ENCODE measurements at places on chromosomes 12 and 14. TPM values are rescaled to one million over a fixed set of nuclear protein-coding genes. Genes with fewer than 3 reads are reported as not detected.

Gene PTCSC3
- not detected for total RNA-seq

Gene HHIPL1
- 0.28 TPM for total RNA-seq

Gene BHLHE41
- 5.8 TPM for total RNA-seq

Gene AP4S1
- total RNA-seq, result 5.1 TPM

Gene C12orf54
- 8.5 TPM for total RNA-seq

Gene TPPP2
- total RNA-seq, result not detected

Gene C12orf60
- 0.76 TPM for total RNA-seq

Gene PGF
- 4.1 TPM for total RNA-seq

Gene SLC17A8
- not detected for total RNA-seq

Gene PRR4
- total RNA-seq, result 0.64 TPM

Gene KRT3
- 1.0 TPM for total RNA-seq

Gene KRT1
- total RNA-seq, result 2.5 TPM

Gene CISTR
- not detected for total RNA-seq

- ATAC-seq, result no peak
Measured at GRCh38 chr12:42172441-42173210, 28.0 kb upstream of the GXYLT1 start.

GRCh38 chr14:78758333-78758732, 588.2 kb downstream of the NRXN3 start:
- ATAC-seq, result no peak

DNA sequence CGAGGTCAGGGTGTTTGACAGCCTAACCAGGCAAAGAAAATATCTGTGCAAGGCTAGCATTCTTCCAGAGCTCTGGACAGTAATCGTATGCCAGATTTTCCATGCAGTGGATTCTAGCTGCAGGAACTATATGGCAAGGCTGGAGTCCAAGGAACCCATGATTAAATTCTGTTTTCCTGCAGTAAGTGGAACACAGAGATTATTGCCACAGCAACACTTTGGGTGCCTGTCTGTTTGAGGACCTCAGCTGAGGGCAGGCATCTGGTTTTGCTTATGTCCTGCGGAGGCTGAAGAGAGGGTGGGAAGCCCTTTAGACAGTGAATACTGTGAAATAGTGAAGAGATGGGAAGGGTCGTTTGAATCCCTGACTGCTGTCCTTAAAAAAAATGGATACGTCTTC, 104.4 kb downstream of the DAD1 start:
- ATAC-seq, result no peak

GRCh38 chr12:95712269-95712668, 78.3 kb downstream of the NTN4 start:
- ATAC-seq, result no peak

DNA sequence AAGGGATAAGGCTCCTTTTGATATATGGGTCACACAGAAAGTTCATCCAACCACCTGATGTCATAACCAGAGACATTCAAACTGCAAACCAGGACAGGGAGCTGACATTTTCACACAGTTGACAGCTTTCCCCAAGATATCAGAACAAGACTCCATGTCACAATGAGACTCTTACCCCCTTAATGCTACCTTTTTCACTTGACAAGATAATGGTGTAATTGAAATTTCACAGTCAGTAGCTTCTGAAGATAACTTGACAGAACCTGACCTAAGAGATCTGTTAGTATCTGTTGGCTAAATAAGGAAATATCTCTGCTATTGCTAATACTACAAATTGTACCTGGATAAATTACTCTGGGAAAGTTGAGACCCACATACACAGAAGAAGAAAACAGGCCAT, 187.3 kb downstream of the C12orf50 start:
- ATAC-seq, result no peak

- no peak for ATAC-seq
Measured at GRCh38 chr12:74598819-74599218, 61.2 kb downstream of the ATXN7L3B start.

- no peak for ATAC-seq
Measured at GRCh38 chr12:19220205-19220604, 90.7 kb downstream of the PLEKHA5 start.

GRCh38 chr12:92074889-92075288, 70.8 kb downstream of the BTG1 start:
- ATAC-seq, result no peak

DNA sequence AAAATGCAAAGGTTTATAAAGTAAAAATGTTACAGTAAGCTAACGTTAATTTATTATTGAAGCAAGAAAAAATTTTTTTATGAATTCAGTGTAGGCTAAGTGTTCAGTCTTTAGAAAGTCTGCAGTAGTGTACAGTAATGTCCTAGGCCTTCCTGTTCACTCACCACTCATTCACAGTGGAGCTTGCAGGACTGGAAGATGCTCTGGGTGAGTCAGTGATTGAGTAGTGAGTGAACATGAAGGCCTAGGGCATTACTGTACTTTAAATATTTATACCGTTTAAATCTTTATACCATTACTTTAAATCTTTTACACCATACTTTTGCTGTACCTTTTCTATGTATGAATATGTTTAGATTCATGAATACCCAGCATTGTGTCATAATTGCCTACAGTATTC, 120.3 kb upstream of the SLC38A4 start:
- ATAC-seq, result peak; percentile 70

DNA sequence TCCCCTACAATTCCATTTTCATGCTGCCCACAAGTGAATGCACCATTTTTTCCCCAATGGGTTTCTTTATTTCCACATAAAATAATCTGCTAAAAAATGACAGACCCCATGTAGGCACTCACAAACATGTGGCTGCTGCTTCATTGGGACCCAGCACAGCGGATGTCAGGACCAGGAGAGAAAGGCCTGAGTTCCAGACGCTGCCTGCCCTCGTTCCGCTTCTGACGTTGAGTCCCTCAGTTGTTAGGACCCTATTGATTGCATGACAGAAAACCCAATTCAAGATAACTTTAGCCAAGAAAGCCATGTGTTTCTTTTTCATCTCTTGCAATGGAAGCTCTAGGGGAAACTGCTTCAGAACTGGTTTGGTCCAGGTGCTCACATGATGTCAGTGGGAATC, 34.6 kb downstream of the ADGRD1 start:
- no peak for ATAC-seq

DNA sequence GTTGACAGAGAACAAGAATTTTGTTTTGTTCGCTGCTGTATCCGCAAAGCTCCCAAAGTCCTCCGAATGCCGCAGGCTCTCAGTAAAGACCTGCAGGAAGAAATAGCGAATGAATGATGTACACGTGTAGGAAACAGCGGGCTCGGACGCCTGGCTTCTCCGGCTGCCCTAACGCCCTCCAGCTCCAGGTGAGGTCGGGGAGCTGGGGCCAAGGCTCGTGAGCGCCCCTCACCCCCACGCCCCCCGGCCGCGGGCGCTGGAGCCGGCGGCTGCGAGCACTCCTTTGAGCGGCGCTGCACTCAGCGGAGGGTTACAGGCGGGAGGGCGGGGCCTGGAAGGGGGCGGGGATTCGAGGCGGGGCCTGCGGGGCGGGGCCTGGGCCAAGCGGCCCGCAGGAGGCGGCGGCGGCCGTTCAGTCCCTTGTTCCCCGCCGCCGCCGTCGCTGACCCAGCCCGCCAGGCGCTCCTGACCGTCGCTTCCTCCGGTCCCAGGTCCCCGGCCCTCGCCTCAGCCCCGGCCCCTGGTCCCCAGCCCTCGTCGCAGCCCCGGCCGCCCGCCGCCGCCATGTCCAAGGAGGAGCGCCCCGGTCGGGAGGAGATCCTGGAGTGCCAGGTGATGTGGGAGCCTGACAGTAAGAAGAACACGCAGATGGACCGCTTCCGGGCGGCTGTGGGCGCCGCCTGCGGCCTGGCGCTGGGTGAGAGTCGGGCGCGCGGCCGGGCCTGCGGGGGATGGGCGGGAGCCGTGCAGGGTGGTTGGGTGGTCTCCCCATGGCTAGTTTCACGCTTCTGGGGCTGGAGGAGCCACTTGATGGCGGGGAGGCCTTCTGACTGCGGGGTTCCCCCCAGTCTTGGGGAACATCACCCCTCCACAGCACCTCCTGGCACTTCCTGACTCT, at the start of gene AACS:
Gene AACS, plus strand, starts transcription at position 415 of the 898 bp plus-strand sequence. Its CDS starts 150 bp downstream, at position 565.
- ATAC-seq, result peak; percentile 96

GRCh38 chr14:36522347-36522971, 2.4 kb upstream of the NKX2-1 start:
- no peak for ATAC-seq

DNA sequence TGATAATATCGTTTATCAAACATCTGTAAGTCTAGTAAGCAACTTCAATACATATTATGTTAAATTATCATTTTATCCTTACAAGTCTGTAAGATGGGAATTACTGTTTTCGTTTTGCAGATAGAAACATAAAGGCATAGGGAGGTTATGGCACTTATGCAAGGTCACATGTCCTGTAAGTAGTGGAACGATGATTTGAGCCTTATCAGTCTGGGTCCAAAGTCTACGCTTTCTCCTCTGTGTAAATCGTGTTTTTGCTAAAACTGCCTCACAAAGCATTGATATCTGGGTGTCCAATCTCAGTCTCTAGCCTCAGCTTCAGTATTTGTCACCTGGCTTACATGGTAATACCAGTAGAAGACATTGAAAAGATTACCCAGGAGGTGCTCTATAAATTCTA, 174.9 kb upstream of the RASSF8 start:
- ATAC-seq, result no peak

- no peak for ATAC-seq
Measured at GRCh38 chr12:15541996-15542631, 219.8 kb downstream of the PTPRO start.

DNA sequence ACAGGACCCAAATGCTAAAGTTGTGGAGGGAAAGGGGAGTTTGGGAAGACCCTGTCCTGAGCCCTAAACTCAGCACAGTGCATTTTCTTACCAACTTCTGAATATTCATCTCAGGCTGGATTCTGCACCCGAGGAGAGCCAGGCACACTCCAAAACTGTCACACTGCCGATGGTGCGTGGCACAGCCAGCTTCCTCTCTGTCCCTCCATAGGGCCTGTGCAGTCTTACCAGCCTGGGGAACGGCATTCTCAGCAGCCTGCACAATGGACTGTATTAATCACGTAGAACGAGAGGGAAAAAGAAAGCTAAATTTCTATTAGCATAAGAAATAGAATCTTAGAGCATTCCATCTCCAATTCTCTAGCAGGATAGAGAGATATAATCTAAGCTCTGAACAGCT, 71.3 kb upstream of the GPATCH2L start:
- ATAC-seq, result no peak

- peak; percentile 33 for ATAC-seq
Measured at GRCh38 chr12:58847901-58848600, 72.3 kb downstream of the LRIG3 start.

- no peak for ATAC-seq
Measured at GRCh38 chr12:104752016-104752415, 206.1 kb downstream of the SLC41A2 start.

- no peak for ATAC-seq
Measured at GRCh38 chr14:68409387-68409786, 383.5 kb downstream of the ZFP36L1 start.

- ATAC-seq, result peak; percentile 63
Measured at GRCh38 chr14:64960762-64961276, 11.3 kb downstream of the RAB15 start.

DNA sequence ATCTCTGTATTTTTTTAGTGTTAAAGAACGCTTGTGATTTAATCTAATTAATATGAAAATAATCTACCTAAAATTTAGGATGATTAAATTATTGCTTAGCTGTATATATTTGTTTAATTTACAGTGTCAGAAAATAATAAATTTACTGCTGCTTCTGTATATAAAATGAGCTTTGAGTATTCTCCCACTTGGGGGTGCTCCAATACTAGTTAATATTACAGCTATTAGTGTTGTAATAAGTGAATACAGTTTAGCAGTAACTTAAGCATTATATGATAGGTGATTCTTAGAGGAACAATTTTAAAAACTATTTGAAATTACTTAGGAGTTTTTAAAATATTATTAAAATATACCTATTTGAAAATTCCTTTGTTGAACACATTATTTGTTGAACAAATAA, 62.2 kb downstream of the PAPOLA start:
- no peak for ATAC-seq

GRCh38 chr14:91415794-91416743, 1.6 kb downstream of the CCDC88C start:
- peak; percentile 48 for ATAC-seq

GRCh38 chr12:52213564-52214420, 19.3 kb upstream of the KRT7 start:
- ATAC-seq, result peak; percentile 45

DNA sequence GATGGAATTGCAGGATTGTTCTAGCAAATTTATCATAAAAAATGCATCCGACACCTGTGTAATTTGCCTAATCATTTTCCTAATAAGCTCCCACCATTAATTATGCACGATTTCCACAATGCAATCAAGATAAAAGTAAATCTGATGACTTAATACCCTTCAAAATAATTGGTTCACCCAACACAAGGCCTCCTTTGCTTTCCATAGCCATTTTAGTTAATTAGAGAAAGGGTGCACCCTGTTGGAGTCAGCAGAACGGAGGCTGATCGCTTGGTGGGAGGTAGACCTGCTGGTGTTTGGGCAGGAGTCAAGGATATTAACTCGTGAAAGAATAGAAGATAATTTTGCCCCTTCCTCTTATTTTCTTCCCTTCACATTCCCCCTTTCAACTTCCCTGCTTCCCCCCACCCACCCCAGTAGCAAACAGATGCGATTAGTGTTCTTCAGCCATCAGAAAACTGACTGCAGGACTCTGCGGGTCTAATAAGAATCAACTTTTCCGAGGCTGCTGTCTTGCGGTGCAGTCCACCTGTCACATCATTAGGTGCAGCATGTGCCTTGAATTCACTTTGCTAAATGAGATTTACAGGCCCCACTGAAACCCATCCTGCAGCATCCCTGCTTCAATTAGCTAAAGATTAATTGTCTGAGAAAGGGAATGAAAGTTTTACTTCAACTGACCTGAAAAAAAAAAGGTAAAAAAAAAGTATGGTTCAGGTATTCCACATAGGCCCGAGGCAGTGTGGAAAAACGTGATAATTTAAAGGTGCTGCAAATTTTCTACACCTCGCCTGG, 553.7 kb upstream of the LMO3 start:
- ATAC-seq, result no peak

GRCh38 chr12:22828066-22828465, 203.1 kb downstream of the ETNK1 start:
- no peak for ATAC-seq

DNA sequence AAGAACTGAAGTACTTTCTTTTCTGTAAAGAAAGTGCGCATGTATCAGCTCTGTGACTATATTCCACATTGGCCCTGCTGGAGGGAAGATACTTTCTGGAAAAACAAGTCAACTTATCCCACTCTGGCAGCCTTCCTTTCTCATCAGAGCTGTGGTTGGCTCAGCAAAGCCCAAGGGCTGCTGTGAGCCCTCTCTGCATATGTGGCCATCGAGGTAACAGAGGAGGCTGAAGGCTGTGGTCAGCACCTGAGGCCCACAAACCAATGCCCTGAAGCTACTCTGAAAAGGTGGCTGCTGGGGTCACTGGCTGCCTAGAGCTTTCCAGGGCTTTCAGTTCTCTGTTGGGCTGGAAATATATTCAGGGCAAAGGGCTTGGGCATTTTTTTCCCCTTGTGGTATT, 70.8 kb upstream of the IGF1 start:
- ATAC-seq, result no peak

- ATAC-seq, result no peak
Measured at GRCh38 chr14:74661726-74662450, 49.9 kb upstream of the LTBP2 start.

- ATAC-seq, result no peak
Measured at GRCh38 chr12:99393763-99394162, 253.8 kb upstream of the GARIN6 start.
